ENCODE measurements at places on chromosomes 3 and 15.

DNA sequence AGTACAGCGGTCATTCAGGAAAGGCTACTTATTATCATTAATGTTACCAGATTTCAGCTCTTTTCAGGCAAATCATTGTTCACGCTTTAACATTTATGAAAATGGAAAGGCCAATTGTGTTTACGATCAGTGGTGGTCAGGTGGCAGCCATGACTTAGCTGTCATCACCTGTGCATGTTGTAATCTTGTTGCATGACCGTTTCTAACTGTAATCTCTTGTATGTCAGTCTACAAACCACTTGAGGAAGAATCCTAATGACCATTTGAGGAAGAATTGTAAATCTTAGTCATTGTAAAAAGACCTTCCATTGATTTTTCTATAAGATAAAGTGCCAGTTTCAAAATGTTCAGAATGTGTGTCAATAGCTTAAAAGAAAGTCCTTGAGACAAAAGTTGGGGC is 100.4 kb downstream of the SERPINI1 start:
- DNase-seq: no peak

DNA sequence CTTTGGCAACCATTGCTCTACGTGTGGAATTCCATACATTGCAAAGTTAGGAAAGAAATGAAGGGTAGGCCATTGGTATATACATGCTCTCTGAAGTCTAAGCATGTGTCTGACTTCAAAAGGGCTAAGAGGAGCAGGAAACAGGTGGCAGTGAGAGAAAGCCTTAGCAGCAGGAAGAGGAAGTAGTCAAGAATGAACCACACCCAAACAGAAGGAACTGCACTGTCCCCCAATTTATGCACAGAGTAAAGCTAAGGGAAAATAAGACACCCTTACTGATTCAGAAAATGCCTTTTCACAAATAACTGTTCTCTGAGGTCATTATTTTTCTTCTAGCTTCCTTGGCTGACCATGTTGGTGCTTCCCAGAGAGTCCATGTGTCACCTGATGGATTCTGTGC is 575.4 kb downstream of the NTRK3 start:
- no peak for DNase-seq

GRCh38 chr3:49313896-49314688 is 25.8 kb downstream of the USP4 start:
- no peak for DNase-seq

DNA sequence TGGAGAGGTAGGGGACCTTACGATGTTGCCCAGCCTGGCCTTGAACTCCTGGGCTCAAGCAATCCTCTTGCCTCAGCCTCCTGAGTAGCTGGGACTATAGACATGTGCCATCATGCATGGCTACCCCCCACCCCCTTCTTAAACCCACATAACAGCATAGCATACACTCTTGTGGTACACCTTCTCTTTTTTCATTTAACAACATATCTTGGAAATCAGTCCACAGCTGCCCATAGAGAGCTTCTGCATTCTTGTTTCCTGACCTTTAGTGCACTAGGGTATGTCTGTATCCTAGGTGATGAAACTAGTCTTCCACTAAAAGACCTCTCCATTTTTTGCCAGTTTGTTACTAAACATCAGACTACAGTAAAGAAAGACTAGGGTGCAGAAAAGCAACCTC is 33.0 kb downstream of the SLC28A1 start:
- DNase-seq: no peak

- DNase-seq: no peak
Measured at GRCh38 chr3:48294611-48295263, 38.7 kb downstream of the SPINK8 start.

GRCh38 chr15:93152360-93152759 is 63.3 kb upstream of the RGMA start:
- DNase-seq: no peak
